Thoracic aorta (tissue), 2 donors: ENCODE measurements at places on chromosomes 6 and 20.

DNA sequence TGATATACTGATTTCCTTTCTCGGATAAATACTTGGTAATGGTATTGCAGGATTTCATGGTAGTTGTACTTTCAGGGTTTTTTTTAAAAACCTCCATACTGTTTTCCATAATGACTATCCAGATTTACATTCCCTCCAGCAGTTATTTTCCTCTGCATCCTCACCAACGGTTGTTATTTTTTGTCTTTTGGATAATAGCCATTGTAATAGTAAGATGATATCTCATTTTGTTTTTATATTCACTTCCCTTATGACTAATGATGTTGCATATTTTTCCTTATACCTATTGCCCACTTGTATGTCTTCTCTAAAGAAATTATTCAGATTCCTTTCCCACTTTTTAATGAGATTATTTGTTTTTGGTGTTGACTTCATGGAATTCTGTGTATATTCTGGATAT is 231.0 kb downstream of the MEI4 start:
- DNase-seq = no peak

- DNase-seq = no peak
These were observed 78.7 kb upstream of the IFNGR1 start for GRCh38 chr6:137297887-137298286.

DNA sequence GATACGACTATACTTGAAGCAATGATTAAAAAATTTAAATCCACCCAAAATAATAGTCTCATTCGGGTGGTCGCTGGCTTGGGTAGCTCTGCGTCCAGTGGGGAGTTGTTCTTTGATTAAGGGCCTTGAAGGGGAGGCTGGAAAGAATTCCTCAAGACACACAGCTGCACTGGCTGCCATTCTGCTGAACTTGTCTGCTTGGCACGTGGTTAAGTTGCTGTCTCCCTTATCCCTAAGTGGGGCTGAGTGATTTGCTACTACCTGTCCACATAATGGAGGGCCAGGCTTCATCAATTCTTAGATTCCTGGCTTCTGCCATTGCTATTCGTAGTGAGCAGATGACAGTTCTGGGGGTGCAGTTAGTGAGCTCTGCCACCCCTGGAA is 98.5 kb downstream of the GMPR start:
- DNase-seq = no peak

GRCh38 chr6:33683051-33683571 is 28.4 kb downstream of the UQCC2 start:
- DNase-seq = no peak

- no peak for DNase-seq
These were observed 66.0 kb downstream of the KIZ start for GRCh38 chr20:21191839-21192238.

- DNase-seq = no peak
These were observed 35.1 kb upstream of the RNF144B start for GRCh38 chr6:18352001-18352400.

GRCh38 chr6:11076540-11076939 is 17.1 kb upstream of the SMIM13 start:
- DNase-seq = no peak

DNA sequence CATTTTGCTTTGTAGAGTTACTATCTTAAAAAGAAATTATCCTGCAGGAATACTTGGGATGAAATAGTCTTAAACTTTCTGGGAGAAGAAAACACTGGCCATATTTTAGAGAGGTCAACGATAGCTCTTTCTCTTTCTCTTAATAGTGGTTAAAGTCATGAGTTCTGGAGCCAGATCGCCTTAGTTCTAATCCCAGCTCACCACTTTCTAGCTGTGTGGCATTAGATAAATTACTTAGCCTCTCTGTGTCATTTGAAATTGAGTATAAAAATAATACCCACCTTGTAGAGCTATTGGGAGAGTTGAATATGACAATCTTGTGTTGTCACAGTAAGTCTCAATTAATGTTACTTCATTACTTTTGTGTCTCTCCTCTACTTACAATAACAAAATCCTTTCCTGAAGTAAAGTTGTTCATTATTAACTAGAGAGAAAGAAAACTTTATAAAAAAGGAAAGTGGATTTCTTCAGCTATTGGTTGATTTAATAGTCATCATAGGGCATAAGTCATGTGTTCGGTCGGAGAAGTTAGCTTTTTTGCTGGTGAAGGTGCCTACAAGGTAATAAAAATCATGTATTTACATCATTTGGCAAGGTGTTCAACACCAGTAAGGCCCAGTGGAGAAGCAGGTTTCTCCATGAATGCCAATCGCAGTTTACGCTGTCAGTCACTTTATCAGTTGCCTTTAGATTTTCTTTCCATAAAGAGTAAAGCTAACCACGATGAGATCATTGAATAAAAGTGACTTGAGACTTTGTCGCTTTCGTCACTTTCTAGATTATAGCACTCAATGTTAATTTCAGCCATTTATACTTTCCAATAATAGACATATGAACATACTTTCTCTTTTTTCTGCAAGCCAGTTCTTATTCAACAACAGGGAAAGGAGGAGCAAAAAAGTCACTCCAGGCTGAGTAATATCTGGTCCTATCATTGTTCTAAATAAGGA is 2.0 kb downstream of the NEDD9 start:
- no peak for DNase-seq

DNA sequence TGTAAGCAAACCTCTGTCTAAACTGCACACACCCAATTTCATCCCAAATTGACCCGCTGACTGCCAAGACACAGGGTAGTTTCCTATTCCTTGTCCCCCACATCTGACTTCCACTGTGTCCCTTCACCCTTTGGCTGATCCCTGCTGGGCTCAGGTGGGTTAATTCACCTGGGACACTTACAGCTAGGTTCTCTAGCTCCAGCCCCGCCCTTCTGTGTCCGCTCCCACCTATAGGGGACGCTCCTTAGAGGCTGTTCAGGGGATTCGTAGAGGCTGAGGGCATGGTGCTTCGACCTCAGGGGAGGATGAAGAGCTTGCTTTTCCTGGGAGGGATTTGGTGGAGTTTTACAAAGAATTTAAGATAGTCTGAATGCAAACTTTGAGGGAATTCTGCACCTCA is 4.0 kb upstream of the CD93 start:
- no peak for DNase-seq

GRCh38 chr20:37123441-37123840 is 27.6 kb upstream of the RBL1 start:
- no peak for DNase-seq

GRCh38 chr6:14707276-14707675 is 538.6 kb upstream of the JARID2 start:
- no peak for DNase-seq

- DNase-seq = no peak
These were observed 44.0 kb upstream of the MOCS1 start for GRCh38 chr6:39978240-39978639.

DNA sequence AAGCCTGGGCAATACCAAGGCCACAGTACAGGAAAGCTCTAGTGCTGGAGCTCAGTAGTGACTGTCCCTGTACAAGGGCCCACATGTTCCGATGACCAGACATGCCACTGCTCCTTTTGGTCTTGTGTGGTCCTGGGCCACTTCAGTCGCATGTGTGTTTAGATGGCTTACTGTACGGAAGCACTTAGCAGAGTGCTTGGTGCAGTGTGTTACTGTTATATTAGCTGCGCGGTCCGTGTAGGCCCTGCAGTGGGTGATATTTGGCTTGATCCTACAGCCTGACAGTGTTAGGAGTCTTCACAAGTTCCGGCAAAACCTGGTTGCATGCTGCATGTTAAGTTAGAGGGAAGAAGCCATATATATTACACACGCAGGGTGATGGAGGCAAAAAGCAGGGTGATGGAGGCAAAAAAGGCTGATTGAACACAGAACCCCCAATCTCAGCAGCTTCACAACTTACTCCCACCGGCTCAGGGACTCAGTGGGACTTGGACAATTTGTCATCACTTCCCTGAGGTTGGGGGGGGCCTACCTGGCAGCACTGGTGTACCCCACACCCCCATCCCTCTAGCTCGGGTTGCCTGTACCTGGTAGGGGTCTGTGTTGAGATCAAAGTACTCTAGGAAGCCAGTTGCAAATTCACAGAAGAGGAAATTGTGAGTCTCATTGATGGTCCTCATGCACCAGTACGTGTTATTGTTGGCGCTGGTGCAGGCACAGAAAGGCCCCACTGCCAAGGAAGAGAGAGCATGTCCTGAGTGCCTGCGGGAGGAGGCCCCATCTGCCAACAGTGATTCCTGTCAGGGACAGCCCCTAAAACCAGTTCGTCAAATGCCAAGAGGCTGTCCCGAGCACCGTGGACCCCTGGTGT is 122.6 kb downstream of the SULF2 start:
- DNase-seq = no peak

- no peak for DNase-seq
These were observed 191.2 kb upstream of the SOX4 start for GRCh38 chr6:21402368-21402767.

DNA sequence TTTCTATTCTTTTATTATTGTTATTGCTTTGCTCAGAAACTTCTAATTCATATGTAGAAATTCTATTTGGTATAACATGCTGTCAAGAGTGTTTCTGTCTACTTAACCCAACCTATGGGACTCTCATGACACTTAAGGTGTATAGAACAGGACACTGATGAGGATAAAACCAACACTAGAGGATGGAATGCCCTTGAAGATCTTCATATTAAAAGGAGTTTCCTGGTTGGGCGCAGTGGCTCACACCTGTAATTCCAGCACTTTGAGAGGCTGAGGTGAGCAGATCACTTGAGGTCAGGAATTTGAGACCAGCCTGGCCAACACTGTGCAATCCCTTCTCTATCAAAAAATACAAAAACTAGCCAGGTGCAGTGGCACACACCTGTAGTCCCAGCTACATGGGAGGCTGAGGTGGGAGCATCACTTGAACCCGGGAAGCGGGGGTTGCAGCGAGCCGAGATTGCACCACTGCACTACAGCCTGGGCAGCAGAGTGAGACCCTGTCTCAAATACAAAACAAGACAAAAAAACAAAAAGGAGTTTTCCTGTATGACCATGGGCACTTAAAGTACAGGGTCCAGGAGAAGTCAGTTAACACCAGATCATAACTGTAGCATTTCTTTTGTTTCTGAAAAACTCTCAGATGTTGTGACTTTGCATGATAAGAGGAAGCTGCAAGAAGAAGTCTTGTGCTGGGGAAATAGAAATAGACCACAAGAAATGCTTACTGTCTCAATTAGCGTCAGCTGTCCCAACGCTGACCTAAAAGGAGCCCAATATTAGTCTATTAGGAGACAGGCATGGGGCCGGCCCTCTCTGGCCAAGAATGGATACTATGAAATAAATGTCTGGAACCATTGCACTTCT is 38.9 kb upstream of the CD2AP start:
- DNase-seq = no peak
